Aortic smooth muscle cell (primary cell): ENCODE measurements at places on chromosomes 6 and 20. TPM values are rescaled to one million over a fixed set of nuclear protein-coding genes. Genes with fewer than 3 reads are reported as not detected.

Gene MEI4
- total RNA-seq = not detected in 2 replicates

Gene NHLRC1
- 3.0 and 3.8 TPM in 2 replicates for total RNA-seq

Gene TPX2
- total RNA-seq = 37.1 and 41.0 TPM in 2 replicates

Gene TXLNB
- total RNA-seq = 0.13 and 0.19 TPM in 2 replicates

Gene TOX2
- total RNA-seq = under 0.01 and 0.25 TPM in 2 replicates
